ENCODE measurements at places on chromosomes 7 and 10. TPM values are rescaled to one million over a fixed set of nuclear protein-coding genes. Genes with fewer than 3 reads are reported as not detected.

Gene NYAP1
- 2.4 TPM for total RNA-seq

Gene NODAL
- 0.14 TPM for total RNA-seq

Gene NUTM2B
- 0.68 TPM for total RNA-seq

Gene DRGX
- total RNA-seq: not detected

Gene SPDYE8
- total RNA-seq: not detected

Gene HOXA13
- total RNA-seq: not detected
